Left lung (tissue), 14 donors: ENCODE measurements at places on chromosomes 16 and 17. TPM values are rescaled to one million over a fixed set of nuclear protein-coding genes. Genes with fewer than 3 reads are reported as not detected.

- no peak overlapping the region for H3K27ac ChIP-seq
- H3K4me1 ChIP-seq = no peaks in the 10 kb centered on the region
- no peaks in the 10 kb centered on the region for H3K36me3 ChIP-seq
- no peaks in the 10 kb centered on the region for H3K27me3 ChIP-seq
- no peak for DNase-seq
Measured at GRCh38 chr16:27967169-27967568, 96.3 kb downstream of the GSG1L start.

DNA sequence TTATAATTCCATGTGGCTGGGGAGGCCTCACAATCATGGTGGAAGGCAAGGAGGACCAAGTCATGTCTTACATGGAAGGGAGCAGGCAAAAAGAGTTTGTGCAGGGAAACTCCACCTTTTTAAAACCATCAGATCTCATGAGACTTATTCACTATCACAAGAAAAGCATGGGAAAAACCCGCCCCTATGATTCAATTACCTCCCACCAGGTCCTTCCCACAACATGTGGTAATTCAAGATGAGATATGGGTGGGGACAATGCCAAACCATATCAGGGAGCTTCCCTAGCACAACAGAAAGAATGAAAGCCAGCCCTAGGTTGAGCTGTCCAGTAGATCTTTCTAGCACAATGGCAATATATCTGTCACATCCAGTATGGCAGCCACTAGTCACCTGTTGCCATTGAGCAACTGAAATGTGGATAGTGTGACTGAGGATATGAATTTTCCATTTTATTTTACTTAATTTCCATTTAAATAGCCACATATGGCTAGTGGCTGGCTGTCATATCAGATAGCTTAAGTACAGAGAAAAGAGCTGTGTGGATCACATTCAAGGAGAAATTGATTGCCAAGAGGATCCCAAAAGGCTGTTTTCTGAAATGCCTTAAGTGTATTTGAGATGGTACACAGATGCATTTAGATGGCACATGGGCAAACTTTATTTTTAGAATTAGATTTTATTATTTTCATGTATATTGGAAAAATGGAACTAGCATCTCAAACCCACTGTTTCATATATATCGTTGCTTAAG is 273.0 kb downstream of the GRIN2A start:
- DNase-seq = no peak
- H3K27ac ChIP-seq = no peak overlapping the region
- no peaks in the 10 kb centered on the region for H3K27me3 ChIP-seq
- no peaks in the 10 kb centered on the region for H3K36me3 ChIP-seq

The SPNS3 gene
- polyA plus RNA-seq = 1.0 TPM

The ADCY9 gene
- 11.2 TPM for polyA plus RNA-seq

The DOC2A gene
- polyA plus RNA-seq = 3.1 TPM

The ST6GALNAC1 gene
- 2.3 TPM for polyA plus RNA-seq
